ENCODE measurements at places on chromosomes 5 and 9. TPM values are rescaled to one million over a fixed set of nuclear protein-coding genes. Genes with fewer than 3 reads are reported as not detected.

Gene FAM200C
- total RNA-seq = 2.9 TPM

Gene SMIM33
- total RNA-seq = 0.13 TPM

Gene SELENOP
- 0.66 TPM for total RNA-seq

Gene PCDHB4
- 0.13 TPM for total RNA-seq

Gene PCDHGA7
- total RNA-seq = 2.0 TPM

Gene ACER2
- total RNA-seq = 11.3 TPM

Gene SLC34A3
- not detected for total RNA-seq

Gene ZDHHC21
- 61.3 TPM for total RNA-seq

Gene BAAT
- 0.07 TPM for total RNA-seq

Gene SLC4A9
- not detected for total RNA-seq

Gene RETREG1
- 0.27 TPM for total RNA-seq

Gene LHFPL2
- total RNA-seq = 64.5 TPM

Gene HK3
- total RNA-seq = not detected

Gene KCNN2
- 0.36 TPM for total RNA-seq

Gene FBP2
- not detected for total RNA-seq

Gene CCNJL
- total RNA-seq = 4.0 TPM

Gene TSLP
- total RNA-seq = 0.53 TPM

Gene ANKDD1B
- 0.27 TPM for total RNA-seq

Gene ADAMTS19
- not detected for total RNA-seq

Gene NEURL1B
- 0.40 TPM for total RNA-seq

Gene TEK
- 101 TPM for total RNA-seq

Gene PCDHAC1
- under 0.01 TPM for total RNA-seq

Gene GAPT
- under 0.01 TPM for total RNA-seq

Gene TMEM171
- total RNA-seq = 26.5 TPM

Gene SPINK6
- total RNA-seq = not detected

Gene RAB14
- total RNA-seq = 78.5 TPM

Gene RPS14
- 2,111 TPM for total RNA-seq

Gene PLAC8L1
- not detected for total RNA-seq

Gene CBY3
- not detected for total RNA-seq

Gene SOHLH1
- not detected for total RNA-seq

Gene LHX6
- under 0.01 TPM for total RNA-seq

Gene FGFR4
- 4.2 TPM for total RNA-seq

Measured in thoracic aorta endothelial cell (primary cell).